ENCODE measurements at places on chromosomes 11 and 22.

- no peak for DNase-seq
Observed at GRCh38 chr11:103928802-103929161, 107.7 kb upstream of the DDI1 start.

GRCh38 chr11:1226226-1226985 is 3.5 kb downstream of the MUC5B start:
- DNase-seq, result no peak

- DNase-seq, result no peak
Observed at GRCh38 chr11:2671748-2672147, 28.0 kb downstream of the KCNQ1OT1 start.

- no peak for DNase-seq
Observed at GRCh38 chr11:1493650-1494244, 7.2 kb upstream of the MOB2 start.

DNA sequence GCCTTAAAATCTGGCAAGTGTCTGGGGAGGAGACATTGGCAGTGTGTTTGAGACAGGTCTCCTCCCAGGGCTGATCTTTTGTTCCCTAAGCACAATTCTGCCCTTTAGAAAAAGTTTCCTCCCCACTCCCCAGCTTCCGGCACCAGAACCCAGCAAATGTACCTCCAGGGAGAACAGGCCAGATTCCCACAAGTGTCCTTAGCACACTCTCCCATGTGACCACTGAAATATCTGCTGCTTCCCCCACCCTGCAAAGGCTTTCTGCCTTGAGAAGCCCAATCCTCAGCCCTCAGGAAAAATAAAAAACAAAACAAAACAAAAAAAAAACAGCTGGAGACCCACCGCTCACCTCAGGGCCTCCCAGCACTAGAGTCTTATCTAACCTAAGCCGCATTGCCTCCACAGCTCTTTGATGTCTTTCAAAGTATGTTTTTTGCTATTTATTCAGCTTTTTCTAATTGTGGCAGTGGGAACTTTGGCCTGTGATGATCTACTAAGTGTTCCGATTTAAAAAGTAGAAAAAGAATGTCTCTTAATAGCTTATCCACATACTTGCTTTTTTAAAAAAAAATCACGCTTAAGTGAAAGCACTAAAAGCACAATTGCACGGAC is 29.0 kb upstream of the FBLN1 start:
- DNase-seq, result no peak

DNA sequence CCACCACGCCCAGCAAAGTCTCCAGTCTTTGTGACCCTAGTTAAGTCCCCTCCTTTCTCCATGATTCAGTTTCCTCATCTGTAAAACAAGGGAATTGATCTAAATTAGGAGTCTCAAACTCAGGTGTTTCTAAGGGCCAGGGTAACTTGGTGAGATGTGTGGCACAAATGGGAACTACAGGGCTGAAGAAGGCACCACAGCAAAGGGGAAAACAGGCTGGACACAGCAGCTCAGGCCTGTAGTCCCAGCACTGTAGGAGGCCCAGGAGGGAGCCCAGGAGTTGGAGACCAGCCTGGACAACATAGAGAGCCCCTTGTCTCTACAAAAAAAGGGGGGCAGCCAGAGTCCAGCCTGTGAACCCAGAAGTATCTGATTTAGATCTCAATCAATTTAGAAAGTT is 15.6 kb upstream of the PATZ1 start:
- DNase-seq, result no peak

DNA sequence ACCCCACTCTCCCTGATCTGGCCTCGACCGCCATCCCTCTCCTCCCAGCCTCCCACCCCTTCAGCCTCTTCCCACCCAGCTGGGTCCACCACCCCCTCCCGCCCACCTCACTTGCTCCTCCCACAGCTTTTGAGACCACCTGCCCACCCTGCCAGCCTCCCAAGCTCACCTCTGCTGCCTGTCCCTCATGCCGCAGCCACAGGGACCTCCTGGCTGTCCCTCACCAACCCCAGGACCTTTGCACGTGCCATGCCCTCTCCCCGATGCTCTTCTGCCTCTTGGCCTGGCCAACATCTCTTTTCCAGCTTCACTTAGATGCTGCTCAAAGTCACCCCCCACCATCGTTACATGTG is 6.5 kb downstream of the PNPLA5 start:
- no peak for DNase-seq

- DNase-seq, result no peak
Observed at GRCh38 chr22:28867191-28867590, 16.2 kb upstream of the ZNRF3 start.

DNA sequence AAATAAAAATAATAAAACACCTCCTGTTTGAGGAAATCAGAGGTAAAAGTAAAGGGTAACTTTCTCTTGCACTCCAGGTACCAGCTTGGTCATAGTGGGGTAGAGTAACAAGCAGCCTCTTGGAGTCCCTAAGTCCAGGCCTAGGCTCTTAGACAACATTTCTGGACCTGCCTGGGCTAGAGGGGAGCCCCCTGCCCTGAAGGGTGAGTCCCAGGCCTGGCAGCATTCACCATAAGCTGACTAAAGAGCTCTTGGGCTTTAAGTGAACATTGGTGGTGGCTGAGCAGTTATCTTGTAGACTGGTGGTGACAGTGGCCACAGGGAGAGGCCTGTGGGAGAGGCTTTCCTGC is 18.6 kb upstream of the OR56A3 start:
- no peak for DNase-seq

DNA sequence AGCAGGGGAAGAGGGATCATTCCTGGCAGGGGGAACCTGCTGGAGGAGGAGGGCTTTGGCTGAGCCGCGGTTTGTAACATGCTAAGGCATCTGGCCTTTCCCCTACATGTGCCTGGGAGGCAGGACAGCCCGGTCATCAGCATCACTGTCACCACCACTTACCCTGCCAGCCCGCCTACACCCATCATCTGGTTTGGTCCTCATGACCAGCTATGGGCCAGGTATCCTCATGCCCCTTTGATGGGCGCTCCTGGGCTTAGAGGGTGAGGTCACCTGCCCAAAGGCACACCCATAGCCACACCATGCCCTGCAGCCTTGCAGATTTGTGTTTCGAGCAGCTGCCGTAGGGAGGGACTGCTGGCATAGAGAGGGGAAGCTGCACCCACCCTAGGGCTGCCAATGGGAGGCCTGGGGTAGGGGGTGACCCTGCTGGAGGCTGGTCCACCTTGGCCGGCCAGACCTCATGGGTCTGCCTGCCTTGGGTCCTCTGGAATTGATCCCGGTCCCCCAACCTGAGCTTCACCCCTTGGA is 2.6 kb downstream of the MRGPRF start:
- no peak for DNase-seq

GRCh38 chr11:71962428-71963038 is 33.7 kb downstream of the RNF121 start:
- no peak for DNase-seq

DNA sequence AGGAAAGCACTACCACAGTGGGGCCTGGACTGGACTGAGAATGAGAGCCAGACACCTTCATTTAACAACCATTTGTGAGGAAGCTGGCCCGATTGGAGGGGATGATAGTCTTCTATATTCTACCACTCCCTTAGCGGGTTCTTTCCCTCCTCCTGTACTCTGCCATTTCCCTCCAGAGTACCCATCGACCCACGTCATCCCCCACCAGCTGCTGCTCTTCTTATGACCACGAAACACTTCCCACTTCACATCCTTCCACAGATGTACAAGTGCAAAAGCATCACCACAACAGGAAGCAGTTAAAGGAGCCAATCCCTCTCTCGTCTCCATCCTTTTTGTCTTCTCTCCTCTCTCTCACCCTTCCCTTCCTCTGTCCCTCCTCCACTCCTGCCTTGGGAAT is 18.0 kb upstream of the UBASH3B start:
- no peak for DNase-seq

- no peak for DNase-seq
Observed at GRCh38 chr11:73971175-73971719, 11.4 kb downstream of the UCP2 start.

GRCh38 chr22:44850946-44851345 is 98.6 kb downstream of the ARHGAP8 start:
- DNase-seq, result no peak

DNA sequence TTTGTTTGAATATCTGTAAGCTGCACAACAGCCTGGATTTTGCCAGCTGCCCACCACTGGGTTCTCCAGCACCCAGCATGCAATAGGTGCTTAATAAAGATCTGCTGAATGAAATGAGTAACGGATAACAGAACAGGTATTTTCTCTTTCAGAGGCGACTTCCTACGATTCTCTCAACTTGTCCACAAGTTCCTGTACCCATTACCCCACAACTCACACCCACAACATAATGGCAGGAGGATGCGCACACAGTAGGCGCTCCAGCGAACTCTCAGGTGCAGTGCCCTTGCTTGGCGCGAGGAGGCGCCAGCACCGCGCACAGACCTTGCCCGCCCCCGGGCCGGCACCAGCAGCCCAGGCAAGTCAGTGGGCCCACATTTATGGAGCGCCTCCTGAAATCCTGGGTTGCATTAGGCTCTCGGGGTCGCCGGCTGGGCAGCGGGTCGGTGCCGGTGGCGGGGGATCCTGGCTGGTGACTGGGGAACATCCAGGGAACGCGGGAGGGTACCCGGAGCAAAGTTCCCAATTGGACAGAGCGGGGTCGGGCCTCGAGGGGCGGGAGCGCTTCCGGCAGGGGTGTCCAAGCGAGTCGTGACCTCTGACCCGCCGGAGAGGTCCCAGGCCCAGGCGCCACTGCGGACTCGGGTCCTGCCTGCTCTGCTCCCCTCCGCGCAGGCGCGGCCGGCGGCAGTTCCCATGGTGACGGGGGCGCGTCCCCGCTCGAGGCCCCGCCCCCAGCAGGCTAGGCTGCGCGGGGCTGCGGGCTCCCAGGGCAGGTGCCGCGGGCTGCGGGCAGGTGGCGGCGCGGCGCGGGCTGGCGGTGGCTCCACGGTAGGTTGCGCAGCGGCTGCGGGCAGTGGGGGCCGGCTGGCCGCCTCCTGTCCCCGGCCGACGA is at the start of gene KIAA1671:
Gene KIAA1671, plus strand, starts transcription at position 775 of the 895 bp plus-strand sequence. CDS start 75,284 bp downstream, outside the sequence.
- peak; percentile 72 for DNase-seq

DNA sequence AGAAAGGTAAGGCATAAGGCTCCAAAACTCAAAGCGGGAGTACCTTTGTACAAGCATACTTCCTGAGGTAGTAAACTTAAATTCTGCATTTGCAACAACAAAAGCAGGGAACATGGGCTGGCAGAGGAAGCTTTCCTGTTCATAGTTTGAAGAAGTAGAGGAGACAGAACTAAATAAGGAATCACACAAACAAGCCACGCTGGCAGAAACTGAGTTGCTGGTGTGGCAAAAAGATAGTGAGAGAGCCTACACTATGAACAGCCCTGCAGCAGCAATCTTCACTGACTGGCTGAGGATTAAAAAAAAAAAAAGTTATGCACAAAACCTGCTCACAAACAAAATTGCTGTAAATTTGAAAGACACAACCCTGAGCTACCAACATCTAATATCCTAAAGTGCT is 46.5 kb downstream of the FCHSD2 start:
- no peak for DNase-seq

- DNase-seq, result no peak
Observed at GRCh38 chr22:38098410-38099249, 11.9 kb downstream of the BAIAP2L2 start.

- DNase-seq, result no peak
Observed at GRCh38 chr11:60777106-60777505, 8.0 kb upstream of the MS4A10 start.

- no peak for DNase-seq
Observed at GRCh38 chr22:41834005-41834944, 1.4 kb downstream of the SREBF2 start.

GRCh38 chr22:36365020-36365411 is 22.8 kb downstream of the MYH9 start:
- no peak for DNase-seq

- DNase-seq, result no peak
Observed at GRCh38 chr22:49693848-49694247, 133.8 kb downstream of the BRD1 start.

DNA sequence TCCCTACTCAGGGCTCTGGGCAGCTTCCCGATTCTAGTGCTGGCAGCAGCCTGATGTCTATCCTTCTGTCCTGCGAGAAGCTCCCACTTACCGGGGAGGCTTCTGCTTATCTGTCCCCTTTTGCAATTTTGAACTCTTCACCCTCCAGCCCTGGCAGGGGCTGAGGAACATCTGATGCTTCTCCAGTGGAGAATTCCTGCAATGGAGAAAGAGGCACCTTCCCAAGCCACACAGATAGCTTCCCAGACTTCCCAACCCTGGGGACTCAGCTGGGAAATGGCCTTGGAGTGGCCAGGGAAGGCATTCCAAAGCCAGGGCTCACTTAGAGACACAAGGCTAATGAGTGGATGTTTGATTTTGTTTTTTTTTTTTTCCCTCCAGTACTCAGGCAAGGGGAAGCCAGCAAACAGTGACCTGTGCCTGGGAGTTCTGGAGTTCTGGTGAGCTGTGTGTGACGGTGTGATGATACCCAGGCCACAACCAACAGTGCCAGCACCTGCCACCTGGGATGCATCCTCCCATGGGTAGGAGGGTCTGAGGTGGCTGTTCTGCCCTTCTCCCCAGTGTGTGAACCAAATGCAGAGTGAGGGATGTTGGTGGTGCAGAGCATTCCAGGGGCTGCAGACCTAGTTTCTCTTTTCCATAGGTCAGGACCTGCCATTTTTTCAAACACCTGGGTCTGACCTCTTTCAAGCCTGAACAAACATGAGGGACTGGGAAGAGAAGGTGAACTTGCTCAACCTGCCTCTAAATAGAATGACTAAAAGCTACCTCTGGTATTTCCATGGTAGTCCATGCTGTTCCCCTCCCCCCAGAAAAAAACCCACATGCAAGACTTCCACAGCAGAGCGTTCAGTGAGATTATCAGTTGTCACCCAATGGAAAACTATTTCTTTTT is 95.1 kb downstream of the CCDC81 start:
- no peak for DNase-seq

- DNase-seq, result no peak
Observed at GRCh38 chr11:4704790-4705334, 278 bp downstream of the MMP26 start.

DNA sequence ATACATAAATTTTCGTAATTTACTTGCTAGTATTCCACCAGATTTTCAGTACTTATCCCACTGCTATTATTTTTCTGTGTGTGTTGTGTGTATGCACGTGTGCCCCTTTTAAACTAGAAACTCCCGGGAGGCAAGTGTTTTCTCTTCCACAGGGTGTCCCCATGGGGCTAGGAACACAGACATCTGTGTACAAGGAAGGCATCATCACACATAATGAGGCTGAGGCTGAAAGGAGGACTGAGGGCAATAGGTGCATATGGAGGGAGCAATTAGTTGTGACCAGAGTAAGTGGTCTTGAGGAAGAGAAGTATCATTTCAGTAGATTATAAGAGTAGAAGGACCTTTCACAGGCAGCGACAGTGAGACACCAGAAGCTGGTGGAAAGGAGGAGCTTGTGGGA is 2.1 kb upstream of the DPAGT1 start:
- DNase-seq, result no peak

GRCh38 chr11:47408598-47409439 is 429 bp downstream of the SLC39A13 start:
- no peak for DNase-seq
